RWPE1 (cell line): ENCODE measurements at places on chromosomes 5 and 9.
A peak's percentile ranks its signal among the peaks of the same experiment; 100 is the strongest.

- DNase-seq, result no peak
Observed at GRCh38 chr5:172093965-172094364, 87.5 kb upstream of the FBXW11 start.

- no peak for DNase-seq
Observed at GRCh38 chr9:134517069-134517680, 124.4 kb upstream of the COL5A1 start.

DNA sequence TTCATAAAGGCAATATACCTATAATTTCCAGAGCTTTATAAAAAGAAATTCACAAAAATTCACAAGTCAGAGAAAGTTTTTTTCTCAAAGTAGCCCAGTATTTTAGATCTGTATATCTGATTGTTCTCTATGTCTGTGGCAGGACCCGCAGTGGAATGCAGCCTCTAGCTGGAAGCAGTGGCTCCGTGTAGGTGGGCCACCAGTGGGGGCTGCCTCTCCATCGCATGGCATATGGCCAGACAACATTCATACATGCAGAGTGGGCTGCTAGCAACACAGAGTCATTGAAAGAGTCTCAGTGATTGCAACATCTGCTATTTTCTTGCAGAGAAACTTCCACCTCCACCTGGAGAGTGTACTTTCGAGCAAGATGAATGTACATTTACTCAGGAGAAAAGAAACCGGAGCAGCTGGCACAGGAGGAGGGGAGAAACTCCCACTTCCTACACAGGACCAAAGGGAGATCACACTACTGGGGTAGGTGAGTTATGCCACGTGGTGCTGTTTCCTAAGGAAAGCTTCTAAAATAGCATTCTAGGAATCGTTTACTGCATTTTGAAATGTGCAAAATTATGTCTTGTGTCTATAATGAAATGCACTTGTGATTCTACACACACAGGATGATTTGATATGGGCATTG lies 88.5 kb upstream of the SMC5 start:
- no peak for DNase-seq

- DNase-seq, result no peak
Observed at GRCh38 chr5:135824541-135825041, 9.9 kb upstream of the SLC25A48 start.

DNA sequence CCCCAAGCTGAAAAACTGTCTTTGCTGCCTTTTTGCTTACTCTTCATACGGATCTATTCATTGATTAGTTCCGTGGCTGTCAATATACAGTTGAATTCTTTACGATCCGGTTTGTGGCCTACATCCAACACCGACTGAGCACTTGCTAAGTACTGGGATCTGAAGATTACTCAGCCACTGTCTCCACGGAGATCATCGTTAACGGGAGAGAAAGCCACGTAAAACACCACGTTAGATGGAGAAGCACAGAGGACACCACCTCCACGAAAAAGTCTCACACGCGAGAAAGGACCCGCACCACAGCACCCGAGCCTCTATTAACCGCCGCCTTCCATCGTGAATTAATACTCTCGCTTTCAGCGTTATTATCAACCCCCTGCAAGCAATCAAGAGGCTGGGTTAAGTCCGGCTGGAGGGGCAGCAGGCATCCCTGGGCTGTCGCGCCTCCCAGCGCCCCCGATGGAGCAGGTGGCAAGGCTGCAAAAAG lies 650 bp downstream of the ELP1 start:
- peak; percentile 62 for DNase-seq

- DNase-seq, result peak; percentile 61
Observed at GRCh38 chr9:20684875-20685696, 1.0 kb downstream of the FOCAD start.

GRCh38 chr5:146785065-146785464 lies 93.5 kb downstream of the PPP2R2B start:
- no peak for DNase-seq

- DNase-seq, result peak; percentile 60
Observed at GRCh38 chr9:34961574-34962490, 3.7 kb downstream of the PHF24 start.

- peak; percentile 22 for DNase-seq
Observed at GRCh38 chr5:124745928-124746915, at the start of gene ZNF608. ZNF608 (minus strand) TSS chr5:124746639; CDS start chr5:124744989, 1,650 bp downstream.

DNA sequence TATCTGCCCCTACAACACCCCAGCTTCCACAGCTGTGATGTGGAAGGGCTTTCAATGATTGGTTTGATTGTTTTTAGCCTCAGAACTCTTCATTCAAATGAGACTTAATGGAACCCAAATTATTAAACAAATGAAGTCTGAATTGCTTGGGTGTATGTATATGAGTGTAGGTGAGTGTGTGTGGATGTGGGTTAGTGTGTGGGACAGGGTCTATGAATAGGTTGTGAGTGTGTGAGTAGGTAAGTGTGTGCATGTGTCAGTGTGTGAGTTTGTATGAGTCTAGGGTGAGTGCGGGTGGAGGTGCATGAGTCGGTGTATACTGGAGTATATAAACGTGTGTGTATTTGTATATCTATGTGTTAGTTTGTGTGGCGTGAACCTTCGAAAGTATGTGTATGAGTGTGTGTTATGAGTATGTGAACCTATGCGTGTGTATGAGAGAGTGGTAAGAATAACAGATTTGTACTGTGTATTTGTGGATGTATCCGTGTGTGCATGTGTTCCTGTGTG lies 26.9 kb downstream of the COL15A1 start:
- no peak for DNase-seq

GRCh38 chr5:168169791-168170190 lies 121.7 kb upstream of the WWC1 start:
- no peak for DNase-seq

GRCh38 chr5:173891308-173892116 lies 3.4 kb downstream of the CPEB4 start:
- no peak for DNase-seq

- peak; percentile 48 for DNase-seq
Observed at GRCh38 chr5:155027993-155028629, 14.6 kb downstream of the KIF4B start.

GRCh38 chr9:20746967-20747366 lies 62.9 kb downstream of the FOCAD start:
- DNase-seq, result no peak

DNA sequence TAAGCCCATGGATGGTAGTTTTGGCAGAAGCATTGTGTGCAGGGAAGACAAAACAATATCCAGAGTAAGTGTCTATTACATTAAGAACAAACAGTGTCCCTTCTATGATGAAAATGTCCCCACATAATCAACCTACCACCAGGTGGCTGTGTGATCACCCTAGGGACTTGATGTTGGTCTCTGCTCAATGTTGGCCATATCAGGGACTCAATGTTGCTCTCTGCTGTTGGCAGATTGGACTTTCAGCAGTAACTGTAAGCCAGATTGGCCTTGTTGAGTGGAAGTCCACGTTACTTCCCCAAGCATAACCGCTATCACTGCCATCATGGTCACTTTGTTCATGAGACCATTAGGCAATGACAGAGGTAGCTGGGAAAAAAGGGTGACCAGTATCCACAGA lies 52.8 kb upstream of the PRSS3 start:
- no peak for DNase-seq

DNA sequence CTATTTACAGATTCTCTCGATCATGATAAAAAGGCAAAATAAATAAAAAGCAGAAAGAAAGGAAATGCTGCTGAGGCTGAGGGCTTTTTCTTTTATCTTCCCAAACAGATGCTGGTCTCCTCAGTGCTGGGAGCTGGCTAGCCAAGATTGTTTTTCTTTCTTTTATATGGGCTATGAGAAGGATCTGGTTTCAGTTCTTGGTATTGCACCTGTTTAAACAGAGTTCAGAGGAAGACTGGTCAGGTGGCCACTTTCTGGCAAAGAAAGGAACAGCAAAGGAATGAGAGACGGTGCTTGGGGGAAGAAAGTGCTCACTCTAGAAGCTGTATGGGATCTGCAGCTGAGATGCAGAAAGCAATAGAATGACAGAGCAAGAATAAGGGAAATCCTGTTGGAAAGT lies 88.9 kb downstream of the SLF1 start:
- no peak for DNase-seq

DNA sequence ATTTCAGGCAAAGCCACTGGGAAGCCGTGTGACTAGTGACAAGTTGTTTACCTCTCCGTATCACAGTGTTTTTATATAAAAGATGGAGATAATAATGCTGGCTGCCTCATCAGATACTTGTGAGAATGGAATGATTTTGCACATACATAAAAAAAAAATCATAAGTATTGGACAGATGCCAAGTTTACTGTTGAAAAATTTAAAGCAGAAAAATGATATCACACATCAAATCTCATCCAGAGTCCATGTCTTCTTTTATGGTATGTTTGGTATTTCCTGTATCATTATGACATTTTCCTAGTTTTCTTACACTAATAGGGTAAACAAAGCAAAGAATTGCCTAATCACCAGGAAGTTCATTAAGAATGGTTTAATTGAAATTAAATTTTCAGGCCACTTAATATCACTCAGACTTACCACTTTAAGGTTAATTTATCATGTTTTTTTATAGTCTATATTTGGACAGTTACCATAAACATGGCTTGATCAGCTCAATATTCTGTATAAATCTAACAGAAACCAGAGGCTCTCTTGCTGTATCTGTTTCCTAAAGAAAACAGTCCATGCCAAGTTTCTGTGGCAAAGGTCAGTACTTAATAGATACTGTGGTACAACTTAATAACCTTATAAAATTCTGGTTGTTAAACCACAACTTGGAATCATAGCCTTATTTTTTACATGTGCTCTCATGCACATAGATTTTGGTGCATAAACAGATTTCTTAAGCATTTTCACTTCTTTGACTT lies 656.5 kb upstream of the RIOK2 start:
- peak; percentile 26 for DNase-seq

DNA sequence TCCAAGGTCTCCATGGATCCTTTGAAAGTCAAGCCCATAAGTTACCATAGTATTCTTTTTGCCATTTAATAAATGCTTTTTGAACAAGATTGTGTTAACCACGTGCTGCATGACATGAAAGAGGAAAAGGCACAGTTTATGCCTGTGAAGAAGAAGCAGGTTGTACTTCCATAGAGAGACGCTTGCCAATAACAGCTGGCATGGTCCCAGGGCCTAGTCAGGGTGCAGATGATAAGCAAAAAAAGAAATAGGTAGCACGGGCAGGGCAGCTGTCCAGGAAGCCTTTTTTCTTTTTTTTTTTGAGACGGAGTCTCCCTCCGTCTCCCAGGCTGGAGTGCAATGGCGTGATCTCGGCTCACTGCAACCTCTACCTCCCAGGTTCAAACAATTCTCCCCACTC lies 71.8 kb upstream of the CLINT1 start:
- no peak for DNase-seq

- peak; percentile 65 for DNase-seq
Observed at GRCh38 chr5:13478831-13479465, 465.5 kb downstream of the DNAH5 start.
